Hepatocyte (in vitro differentiated cells): ENCODE measurements at places on chromosomes 11 and 22. TPM values are rescaled to one million over a fixed set of nuclear protein-coding genes. Genes with fewer than 3 reads are reported as not detected.

The ADAMTS15 gene
- 10.1 and 14.6 TPM in 2 replicates for total RNA-seq

DNA sequence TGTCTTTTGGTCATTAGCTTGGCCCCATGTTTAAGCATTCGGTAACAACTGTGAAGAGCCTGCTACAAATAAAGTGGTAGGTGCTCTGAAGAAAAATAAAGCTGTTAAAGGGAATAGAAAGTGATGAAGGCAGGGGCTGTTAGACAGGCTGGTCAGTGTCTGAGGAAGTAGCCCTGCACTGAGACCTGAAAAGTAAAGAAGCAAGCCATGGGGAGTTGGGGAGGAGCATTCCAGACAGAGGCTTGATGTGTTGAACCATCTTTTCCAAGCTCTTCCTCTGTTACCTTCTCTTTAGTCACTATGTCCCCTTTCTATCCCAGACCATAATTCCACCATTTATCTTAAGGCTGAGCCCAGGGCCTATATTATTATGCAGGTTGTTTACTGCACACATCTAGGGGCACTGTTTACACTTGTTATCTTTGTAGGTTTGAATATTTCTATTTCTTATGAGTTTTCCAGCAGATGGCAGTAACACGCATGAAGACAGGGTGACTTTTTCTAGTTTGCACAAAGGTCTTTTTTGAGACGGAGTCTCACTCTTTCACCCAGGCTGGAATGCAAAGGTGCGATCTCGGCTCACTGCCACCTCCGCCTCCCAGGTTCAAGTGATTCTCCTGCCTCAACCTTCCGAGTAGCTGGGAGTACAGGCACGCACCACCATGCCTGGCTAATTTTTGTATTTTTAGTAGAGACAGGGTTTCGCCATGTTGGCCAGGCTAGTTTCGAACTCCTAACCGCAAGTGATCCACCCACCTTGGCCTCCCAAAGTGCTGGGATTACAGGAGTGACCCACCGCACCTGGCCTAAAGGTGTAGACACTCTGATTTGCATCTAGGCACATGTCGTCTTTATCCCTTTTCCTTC is 23.0 kb downstream of the ZFTA start:
- no peaks in the 10 kb centered on the region for H3K4me1 ChIP-seq
- peaks cover 2% of the 10 kb centered on the region for H3K36me3 ChIP-seq
- no peak overlapping the region for H3K27ac ChIP-seq
- H3K4me3 ChIP-seq, result no peak overlapping the region
- DNase-seq, result peak; percentile 34
- no peaks in the 10 kb centered on the region for H3K27me3 ChIP-seq

- H3K4me1 ChIP-seq, result peaks cover 9% of the 10 kb centered on the region
- no peak for DNase-seq
- H3K4me3 ChIP-seq, result no peak overlapping the region
- no peak overlapping the region for H3K27ac ChIP-seq
Measured at GRCh38 chr22:39155421-39155820, 2.9 kb upstream of the CBX7 start.

GRCh38 chr11:130587658-130588057 is 139.2 kb downstream of the ADAMTS15 start:
- H3K36me3 ChIP-seq, result no peaks in the 10 kb centered on the region
- H3K27me3 ChIP-seq, result no peaks in the 10 kb centered on the region
- H3K4me3 ChIP-seq, result no peak overlapping the region

The KRTAP5-7 gene
- 0.12 TPM in 1 of 2 replicates, not detected in the other for total RNA-seq

- H3K36me3 ChIP-seq, result no peaks in the 10 kb centered on the region
- no peaks in the 10 kb centered on the region for H3K4me1 ChIP-seq
- H3K4me3 ChIP-seq, result no peak overlapping the region
- no peak for DNase-seq
- H3K27ac ChIP-seq, result no peak overlapping the region
- no peaks in the 10 kb centered on the region for H3K27me3 ChIP-seq
Measured at GRCh38 chr11:19432370-19433061, 191.8 kb upstream of the E2F8 start.

The PRG2 gene
- not detected in 2 replicates for total RNA-seq

The SPDYC gene
- not detected in 2 replicates for total RNA-seq

DNA sequence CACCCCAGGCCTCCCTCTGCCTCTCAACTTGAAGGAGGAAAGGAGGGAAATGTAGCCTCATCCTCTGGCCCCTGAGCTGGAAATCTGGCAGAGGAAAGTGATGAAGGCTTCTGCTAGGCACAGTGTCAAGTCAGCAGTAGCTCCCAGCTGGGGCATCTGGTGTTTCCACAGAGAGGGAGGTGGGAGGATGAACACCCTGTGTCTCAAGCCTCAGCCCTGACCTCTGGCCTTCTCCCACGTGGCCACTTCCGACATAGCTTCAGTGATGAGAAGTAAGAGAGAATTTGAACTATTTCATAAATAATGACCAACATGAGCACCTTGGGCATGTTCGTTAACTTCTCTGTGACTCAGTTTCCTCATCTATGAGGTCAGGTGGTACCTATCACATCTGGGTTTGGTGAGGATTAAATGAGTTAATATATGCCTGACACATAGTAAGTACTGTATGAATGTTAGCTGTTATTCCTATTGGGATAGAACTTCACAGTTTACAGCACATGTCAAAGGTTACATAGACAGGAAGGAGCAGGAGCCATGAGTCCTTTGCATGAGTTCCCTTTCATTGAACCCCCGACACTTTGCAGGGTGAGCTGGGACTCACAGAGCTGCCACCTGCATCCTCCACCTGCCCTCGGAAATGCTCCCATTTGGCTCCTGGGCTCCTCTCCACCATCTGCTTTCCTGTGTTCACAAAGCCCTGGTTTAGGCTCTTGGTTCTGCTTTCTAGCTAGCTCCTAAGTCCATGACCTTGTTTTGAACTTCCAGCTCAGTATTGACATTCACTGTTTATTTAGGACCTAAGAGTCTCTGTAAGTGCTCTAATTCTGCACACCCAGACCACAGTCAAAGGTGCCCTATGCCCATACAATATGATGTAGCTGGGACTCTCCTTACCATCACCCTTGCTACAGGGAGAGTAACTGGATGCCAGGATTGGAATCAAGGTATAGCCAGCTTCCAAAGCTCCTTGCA is 61.7 kb downstream of the CSNK2A3 start:
- H3K36me3 ChIP-seq, result no peaks in the 10 kb centered on the region
- H3K4me1 ChIP-seq, result no peaks in the 10 kb centered on the region
- H3K4me3 ChIP-seq, result no peak overlapping the region
- no peak for DNase-seq
- H3K27me3 ChIP-seq, result no peaks in the 10 kb centered on the region

The BACE1 gene
- total RNA-seq, result 17.9 and 22.6 TPM in 2 replicates

GRCh38 chr11:19557720-19558140 is 154.9 kb upstream of the NAV2 start:
- H3K27ac ChIP-seq, result no peak overlapping the region
- DNase-seq, result peak; percentile 90
- no peaks in the 10 kb centered on the region for H3K4me1 ChIP-seq
- H3K36me3 ChIP-seq, result no peaks in the 10 kb centered on the region

DNA sequence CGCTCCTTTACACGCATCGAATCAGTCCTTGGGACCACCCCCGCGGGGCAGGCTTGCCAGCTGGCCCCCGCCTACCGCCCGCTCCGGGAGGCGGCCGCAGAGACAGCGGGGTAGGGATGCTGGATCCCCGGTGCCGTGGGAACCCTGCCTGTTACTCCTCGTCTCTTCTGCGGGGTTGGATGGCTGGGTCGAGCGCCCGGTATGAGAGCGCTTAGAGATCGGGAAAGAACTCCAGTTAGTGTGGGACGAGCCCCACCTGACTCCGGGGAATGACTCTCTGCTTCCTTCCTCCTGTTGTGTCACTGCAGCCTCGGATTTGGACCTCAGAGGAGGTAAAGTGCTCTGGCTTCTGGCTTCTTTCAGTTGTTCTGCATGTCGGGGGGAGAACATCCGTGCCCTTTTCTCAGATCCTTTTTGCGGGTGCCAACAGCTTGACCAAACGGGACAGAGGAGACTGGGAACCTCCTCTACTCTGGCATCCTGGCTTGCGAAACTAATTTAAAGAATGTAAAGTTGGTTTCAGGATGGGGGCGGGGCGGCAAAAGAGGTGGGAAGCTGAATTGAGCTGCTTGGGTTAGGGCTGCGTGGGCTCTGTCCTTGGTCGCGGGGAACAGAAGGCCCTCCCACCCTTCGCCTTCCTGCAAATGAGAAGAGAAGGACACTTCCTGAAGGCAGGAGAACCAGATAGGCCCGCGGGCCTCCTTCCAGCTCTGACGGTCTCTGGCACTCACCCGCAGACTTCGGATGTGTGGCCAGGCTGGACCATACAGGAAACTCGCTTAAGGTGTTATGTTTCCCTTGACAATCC is 938 bp downstream of the LAYN start:
- peak overlapping the region; percentile 50 for H3K4me3 ChIP-seq
- peak; percentile 57 for DNase-seq
- H3K27me3 ChIP-seq, result peaks cover 34% of the 10 kb centered on the region
- peaks cover 13% of the 10 kb centered on the region for H3K4me1 ChIP-seq
- H3K27ac ChIP-seq, result peak overlapping the region; percentile 58

The TMPRSS6 gene
- total RNA-seq, result 43.3 and 49.8 TPM in 2 replicates

DNA sequence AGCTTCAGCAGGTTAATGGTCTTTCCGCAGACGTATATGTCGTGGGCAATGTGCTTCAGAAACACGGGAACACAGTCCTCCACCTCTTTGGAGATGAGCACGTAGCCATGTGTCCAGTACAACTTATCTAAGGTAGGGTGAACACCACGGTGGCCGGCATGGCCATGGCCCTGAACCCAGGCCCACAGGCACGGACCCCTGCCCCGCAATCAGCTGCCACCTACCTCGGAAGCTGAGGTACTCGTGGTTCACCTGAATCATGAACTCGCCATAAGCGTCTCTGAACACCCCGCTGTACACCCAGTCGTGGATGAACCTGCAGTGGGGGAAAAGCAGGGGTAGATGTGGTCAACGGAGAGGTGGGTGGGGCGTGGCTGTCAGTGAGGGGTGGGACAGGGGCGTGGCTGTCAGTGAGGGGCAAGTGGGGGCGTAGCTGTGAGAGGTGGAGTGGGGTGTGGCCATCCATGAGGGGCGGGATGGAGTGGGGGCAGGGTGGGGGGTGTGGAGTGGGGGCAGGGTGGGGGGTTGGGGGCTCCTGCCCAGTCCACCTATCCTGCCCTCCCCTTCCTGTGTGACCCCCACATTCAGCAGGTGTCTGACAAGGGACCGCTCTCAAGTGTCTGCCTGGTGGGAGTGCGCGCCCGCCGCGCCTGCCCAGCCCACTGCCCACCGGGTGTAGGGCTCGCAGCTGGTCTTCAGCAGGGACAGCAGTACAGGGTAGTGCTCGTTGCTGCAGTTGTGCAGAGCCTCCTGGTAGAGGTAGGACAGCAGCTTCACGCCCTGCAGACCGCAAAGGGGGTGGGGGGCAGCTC is 18.6 kb downstream of the TUBGCP6 start:
- DNase-seq, result no peak
- no peaks in the 10 kb centered on the region for H3K27me3 ChIP-seq
- H3K36me3 ChIP-seq, result no peaks in the 10 kb centered on the region
- no peak overlapping the region for H3K27ac ChIP-seq
- H3K4me3 ChIP-seq, result no peak overlapping the region

- H3K27ac ChIP-seq, result no peak overlapping the region
- H3K36me3 ChIP-seq, result no peaks in the 10 kb centered on the region
- DNase-seq, result no peak
- H3K4me3 ChIP-seq, result no peak overlapping the region
Measured at GRCh38 chr11:126573325-126573978, 218.0 kb downstream of the ST3GAL4 start.

DNA sequence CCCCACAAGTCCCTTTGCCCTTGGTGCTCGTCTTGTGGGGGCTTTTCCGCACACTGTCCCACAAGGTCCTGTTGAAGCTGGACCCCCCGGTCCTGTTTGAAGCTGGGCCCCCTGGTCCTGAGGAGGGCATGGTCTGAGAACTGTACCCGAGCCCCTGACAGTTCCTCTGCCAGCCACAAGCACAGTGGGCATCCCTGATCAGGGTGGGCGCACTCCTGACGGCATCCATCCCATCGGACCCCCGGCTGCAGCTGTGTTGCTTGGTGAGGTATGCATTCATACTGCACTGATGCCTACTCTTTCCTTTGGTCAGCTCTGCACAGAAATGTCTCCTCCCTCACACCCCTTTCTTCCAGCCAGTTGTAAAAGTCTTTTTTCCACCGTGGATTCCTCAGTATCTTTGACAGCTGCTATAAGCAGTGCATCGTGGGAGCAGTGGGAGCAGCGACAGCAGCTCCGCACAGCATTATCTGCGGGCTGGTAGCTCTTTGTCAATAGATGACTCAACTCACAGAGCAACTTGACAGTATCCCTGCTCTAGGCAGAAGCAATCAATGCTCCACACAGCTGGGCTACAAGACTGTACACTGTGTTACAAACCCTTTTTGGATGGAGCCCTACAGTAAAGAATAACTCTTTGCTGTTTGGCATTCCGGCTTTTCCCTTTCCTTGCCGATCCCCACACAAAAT is 1030.8 kb upstream of the CCDC90B start:
- H3K27ac ChIP-seq, result no peak overlapping the region
- peak; percentile 44 for DNase-seq
- H3K4me3 ChIP-seq, result no peak overlapping the region
- H3K36me3 ChIP-seq, result no peaks in the 10 kb centered on the region
- no peaks in the 10 kb centered on the region for H3K4me1 ChIP-seq
- no peaks in the 10 kb centered on the region for H3K27me3 ChIP-seq

DNA sequence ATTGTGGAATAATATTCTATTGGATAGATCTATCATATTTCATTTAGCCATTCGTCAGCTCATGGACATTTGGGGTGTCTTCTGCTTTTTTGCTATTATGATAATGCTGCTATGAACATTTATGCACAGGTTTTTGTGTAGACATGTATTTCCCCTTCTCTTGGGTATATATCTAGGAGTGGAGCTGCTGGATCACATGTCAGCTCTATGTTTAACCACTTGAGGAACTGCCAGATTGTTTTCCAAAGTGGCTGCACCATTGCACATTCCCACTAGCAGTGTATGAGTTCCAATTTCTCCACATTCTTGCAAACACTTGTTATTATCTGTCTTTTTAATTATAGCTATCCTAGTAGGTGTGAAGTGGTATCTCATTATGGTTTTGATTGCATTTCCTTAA is 75.0 kb downstream of the C11orf65 start:
- H3K27ac ChIP-seq, result no peak overlapping the region
- no peak for DNase-seq
- no peaks in the 10 kb centered on the region for H3K36me3 ChIP-seq
- H3K27me3 ChIP-seq, result no peaks in the 10 kb centered on the region

- no peak overlapping the region for H3K4me3 ChIP-seq
- H3K4me1 ChIP-seq, result no peaks in the 10 kb centered on the region
- no peaks in the 10 kb centered on the region for H3K27me3 ChIP-seq
- no peak for DNase-seq
Measured at GRCh38 chr11:27864611-27865010, 164.4 kb upstream of the BDNF start.

- no peaks in the 10 kb centered on the region for H3K36me3 ChIP-seq
- no peak overlapping the region for H3K27ac ChIP-seq
- peaks cover 3% of the 10 kb centered on the region for H3K27me3 ChIP-seq
- H3K4me1 ChIP-seq, result no peaks in the 10 kb centered on the region
- H3K4me3 ChIP-seq, result no peak overlapping the region
Measured at GRCh38 chr11:128036556-128037093, 550.7 kb downstream of the ETS1 start.

DNA sequence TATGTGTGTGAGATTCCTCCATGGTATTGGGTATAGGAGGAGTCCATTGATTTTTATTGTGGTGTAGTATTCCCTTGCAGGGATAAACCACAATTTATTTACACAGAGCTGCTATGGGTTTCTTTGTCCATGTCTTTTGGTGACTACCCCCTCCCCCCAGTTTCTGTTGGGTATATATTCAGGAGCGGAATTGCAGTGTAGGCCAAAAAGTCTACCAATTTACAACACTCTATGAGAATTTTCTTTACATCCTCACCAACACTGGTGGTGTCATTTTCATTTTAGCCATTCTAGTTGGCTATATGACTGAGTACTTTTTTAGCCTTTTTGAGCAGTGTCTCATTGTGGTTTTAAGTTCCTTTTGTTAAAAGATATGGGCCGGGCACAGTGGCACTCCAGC is 55.2 kb upstream of the ATXN10 start:
- no peak for DNase-seq
- H3K4me3 ChIP-seq, result no peak overlapping the region
- no peaks in the 10 kb centered on the region for H3K4me1 ChIP-seq
- no peaks in the 10 kb centered on the region for H3K36me3 ChIP-seq
- H3K27me3 ChIP-seq, result no peaks in the 10 kb centered on the region
- H3K27ac ChIP-seq, result no peak overlapping the region
